ENCODE measurements at places on chromosomes 3 and 15.

GRCh38 chr3:66210687-66211295 lies 10.0 kb upstream of the SLC25A26 start:
- no peak for DNase-seq

- no peak for DNase-seq
Measured at GRCh38 chr15:44158111-44158510, 37.0 kb downstream of the FRMD5 start.

DNA sequence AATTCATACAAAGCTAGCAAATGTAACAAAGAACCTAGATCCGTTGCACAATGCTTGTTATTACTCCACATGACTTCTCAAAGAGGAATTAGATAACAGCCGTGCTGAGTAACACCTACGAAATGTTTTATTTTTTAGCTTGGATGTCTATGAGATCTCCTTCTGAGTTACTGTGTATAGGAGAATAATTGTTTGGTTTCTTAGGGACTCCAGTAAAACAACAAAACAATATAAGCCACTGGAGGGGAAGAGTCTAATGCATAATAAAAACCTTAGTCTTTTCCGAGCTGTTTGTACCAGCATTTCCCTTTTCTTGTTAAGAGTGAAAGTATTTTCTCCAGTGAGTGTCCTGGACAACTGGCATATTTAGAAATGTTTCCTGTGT lies 15.6 kb downstream of the SNAP23 start:
- DNase-seq = no peak

GRCh38 chr3:34742151-34742550 lies 897.2 kb upstream of the ARPP21 start:
- no peak for DNase-seq

DNA sequence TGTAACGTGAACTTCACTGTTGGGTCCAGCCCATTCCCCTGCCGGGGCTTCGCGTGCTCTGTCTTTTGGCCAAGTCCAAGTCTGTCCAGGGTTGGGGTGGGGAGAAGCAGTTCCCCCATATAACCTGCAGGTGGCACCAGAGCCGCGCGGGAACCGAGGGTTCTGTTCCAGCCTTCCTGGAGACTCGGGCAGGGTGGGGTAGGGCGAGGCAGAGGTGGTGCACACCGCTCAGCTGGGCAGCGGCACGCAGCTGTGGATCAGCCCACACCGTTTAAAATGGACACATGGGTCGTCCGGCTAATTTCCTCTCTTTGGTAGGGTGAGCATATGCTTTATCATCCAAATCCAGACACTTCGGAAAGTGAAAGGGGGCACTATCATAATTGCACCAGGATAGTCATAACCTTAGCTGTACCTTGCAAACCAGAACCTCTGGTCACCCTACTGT lies 118.1 kb downstream of the TBC1D2B start:
- peak; percentile 10 for DNase-seq

GRCh38 chr3:69683082-69683806 lies 56.0 kb upstream of the MITF start:
- peak; percentile 70 for DNase-seq
